ENCODE measurements at places on chromosomes 16 and 17. TPM values are rescaled to one million over a fixed set of nuclear protein-coding genes. Genes with fewer than 3 reads are reported as not detected.
A peak's percentile ranks its signal among the peaks of the same experiment; 100 is the strongest.

GJD3 gene
- total RNA-seq = not detected

TLCD1 gene
- 8.7 TPM for total RNA-seq

CES5A gene
- not detected for total RNA-seq

TOM1L1 gene
- not detected for total RNA-seq

AHSP gene
- total RNA-seq = not detected

TBC1D3H gene
- not detected for total RNA-seq

ASGR2 gene
- total RNA-seq = not detected

DNA sequence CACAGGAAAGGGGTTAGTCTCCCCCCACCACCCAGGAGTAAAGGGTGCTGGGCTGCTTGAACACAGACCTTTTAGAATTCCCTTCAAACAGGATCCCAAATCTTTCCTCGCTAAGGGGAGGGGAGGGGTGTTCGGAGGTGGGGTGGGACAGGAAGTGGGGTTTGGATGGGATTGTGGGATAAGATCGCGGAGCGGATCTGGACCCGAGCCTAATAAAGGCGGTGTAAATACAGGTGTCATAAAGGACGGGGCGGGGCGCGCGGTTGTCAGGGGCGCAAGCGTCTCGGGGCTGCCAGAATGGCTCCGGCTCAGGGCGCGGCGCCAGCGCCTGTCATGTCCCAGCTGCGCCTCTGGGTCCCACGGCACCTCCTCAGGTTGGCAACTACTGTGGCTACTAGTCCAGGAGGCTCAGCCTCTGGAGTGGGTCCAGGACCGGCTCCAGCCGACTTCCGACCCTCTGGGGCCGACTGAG is 59.8 kb upstream of the FBXO47 start:
- H3K36me3 ChIP-seq = no peaks in the 10 kb centered on the region
- H3K4me1 ChIP-seq = peaks cover 11% of the 10 kb centered on the region
- no peak overlapping the region for H3K27ac ChIP-seq
- peak; percentile 63 for DNase-seq
- peak overlapping the region; percentile 39 for H3K4me3 ChIP-seq

DNA sequence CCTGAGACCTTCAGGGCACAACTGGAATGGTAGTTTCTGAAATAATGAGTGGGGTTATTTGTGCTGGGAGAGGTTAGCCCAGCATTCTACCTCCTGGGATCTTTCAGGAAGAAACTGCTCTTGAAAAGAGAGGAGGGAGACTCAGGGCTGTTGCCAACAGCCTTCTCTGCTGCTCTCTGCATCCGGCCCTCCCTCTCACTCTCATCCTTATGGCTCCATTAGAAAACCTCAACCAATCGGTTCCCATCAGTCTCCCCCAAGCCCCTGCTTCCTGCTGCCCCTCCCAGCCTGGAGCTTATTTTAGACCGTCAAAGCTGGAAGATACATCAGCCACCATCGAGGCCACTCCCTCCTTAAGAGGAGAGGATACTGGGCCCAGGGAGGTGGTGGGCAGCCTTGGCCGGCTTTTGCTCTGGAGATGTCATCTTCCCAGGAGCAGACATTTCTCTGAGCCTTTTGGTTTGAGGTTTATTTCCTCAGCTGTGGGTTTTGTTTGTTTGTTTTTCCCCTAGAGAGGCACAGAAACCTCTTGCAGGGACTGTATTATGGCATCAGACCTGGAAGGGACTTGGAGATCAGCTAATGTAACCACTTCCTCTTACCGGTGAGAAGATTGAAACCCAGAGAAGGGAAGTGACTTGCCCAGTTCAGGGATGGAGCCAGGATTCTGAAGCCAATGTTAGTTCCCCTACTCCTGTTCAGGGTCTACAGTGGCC is 2.7 kb downstream of the MPRIP start:
- no peaks in the 10 kb centered on the region for H3K36me3 ChIP-seq
- H3K4me1 ChIP-seq = peaks cover 67% of the 10 kb centered on the region
- H3K27me3 ChIP-seq = no peaks in the 10 kb centered on the region
- peak; percentile 17 for DNase-seq
- peak overlapping the region; percentile 93 for H3K4me3 ChIP-seq
- H3K27ac ChIP-seq = peak overlapping the region; percentile 45

DNA sequence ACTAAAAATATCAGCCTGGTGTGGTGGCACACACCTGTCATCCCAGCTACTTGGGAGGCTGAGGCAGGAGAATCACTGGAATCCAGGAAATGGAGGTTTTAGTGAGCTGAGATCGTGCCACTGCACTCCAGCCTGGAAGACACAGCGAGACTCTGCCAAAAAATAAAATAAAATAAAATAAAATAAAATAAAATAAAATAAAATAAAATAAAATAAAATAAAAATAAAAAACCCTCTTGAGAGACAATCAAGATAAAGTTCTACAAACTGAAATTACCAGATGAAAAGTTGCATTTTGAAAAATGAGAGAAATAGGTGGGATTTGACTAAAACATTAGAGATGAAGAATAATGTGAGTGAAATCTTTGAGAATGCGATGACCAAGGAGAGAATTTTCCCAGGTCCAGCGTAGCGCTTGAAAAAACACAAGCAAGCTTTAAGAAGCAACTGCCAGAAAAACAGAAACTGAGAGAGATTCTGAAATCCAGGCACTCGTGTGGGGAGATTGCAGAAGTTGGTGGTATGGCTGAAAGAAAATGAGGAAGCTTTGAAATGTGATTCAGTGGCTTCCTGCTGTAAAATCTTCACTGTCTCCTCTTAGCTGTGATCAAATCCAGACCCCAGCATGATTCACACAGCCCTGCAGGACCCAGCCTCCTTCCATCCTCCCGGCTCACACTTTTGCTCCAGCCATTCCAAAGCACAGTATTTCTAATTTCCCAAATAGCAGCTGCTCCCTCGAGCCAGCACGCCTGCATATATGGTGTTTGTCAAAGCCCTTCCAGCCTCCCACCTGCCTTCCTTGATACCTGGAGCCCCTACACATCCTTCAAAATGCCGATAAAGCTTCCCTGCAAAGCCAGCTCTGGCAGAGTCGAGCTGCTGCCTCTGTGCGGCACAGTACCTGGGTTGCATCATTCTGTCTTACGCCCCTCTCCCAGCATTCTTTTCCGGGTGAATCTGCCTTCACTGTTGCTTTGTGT is 8.2 kb upstream of the CD300E start:
- peaks cover 25% of the 10 kb centered on the region for H3K27me3 ChIP-seq
- H3K4me3 ChIP-seq = no peak overlapping the region
- no peak overlapping the region for H3K27ac ChIP-seq
- H3K36me3 ChIP-seq = no peaks in the 10 kb centered on the region

- H3K36me3 ChIP-seq = no peaks in the 10 kb centered on the region
- H3K27ac ChIP-seq = no peak overlapping the region
- peaks cover 22% of the 10 kb centered on the region for H3K4me1 ChIP-seq
- H3K27me3 ChIP-seq = peaks cover 25% of the 10 kb centered on the region
Observed at GRCh38 chr17:50213026-50214022, 11.9 kb upstream of the COL1A1 start.

GRCh38 chr17:66248285-66248684 is 19.1 kb upstream of the APOH start:
- H3K4me3 ChIP-seq = no peak overlapping the region
- DNase-seq = no peak
- no peaks in the 10 kb centered on the region for H3K36me3 ChIP-seq
- peaks cover 20% of the 10 kb centered on the region for H3K4me1 ChIP-seq
- H3K27me3 ChIP-seq = no peaks in the 10 kb centered on the region

DNA sequence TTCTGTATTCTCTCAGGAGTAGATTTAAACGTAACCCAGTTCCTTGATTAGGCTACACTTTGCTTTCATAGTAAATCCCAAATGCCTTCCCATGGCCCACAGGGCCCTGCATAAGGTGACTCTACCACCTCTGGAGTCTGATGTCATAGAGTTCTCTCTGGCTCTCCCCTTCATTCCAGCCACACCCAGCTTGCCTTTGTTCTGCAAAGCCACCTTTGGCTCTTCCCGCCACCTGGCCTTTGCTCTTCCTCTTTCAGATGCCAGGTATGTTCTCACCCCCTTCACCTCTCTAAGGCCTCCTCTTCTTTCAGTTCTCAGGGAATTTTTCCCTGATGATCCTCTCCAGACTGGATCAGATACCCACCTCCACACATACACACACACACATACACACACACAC is 141.3 kb upstream of the HSBP1 start:
- no peak overlapping the region for H3K27ac ChIP-seq
- no peaks in the 10 kb centered on the region for H3K36me3 ChIP-seq
- no peak for DNase-seq
- no peaks in the 10 kb centered on the region for H3K27me3 ChIP-seq
- no peaks in the 10 kb centered on the region for H3K4me1 ChIP-seq
- H3K4me3 ChIP-seq = no peak overlapping the region

- H3K27ac ChIP-seq = no peak overlapping the region
- H3K36me3 ChIP-seq = no peaks in the 10 kb centered on the region
- peaks cover 8% of the 10 kb centered on the region for H3K27me3 ChIP-seq
Observed at GRCh38 chr17:32910769-32911168, 17.2 kb upstream of the TMEM98 start.

DNA sequence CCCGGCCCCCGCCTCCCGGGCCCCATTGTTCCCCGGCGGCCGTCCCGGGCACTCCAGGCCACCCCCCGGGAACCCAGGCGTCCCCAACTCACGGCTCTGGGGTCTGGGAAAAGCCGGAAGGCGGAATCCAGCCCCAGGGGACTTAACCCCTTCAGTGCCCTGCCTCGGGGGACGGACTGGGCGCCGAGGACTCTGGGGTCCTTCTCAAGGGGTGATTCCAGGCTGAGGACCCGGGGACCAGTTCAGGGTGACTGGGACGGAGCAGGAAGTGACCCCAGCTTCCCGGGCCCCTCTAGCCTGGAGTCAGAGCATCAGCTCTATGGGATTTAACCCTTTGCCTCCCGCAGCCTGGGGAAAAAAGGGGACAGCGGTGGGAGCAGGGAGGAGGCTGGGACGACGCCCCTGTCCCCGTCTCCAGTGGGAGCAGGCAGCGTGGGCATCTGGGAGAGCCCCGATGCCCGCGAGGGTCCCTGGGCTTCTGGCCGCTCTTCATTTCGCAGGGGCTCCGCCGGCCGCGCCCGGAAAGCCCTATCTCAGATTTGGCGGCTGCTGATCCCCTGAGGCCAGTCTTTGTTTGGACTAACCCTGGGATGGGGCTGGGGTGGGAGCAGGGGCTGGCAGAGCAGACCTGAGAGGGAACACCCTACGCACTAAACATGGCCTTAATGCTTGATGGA is at the start of gene ZNF629:
TSS of gene ZNF629 (minus strand) at position 270 of the 677 bp plus-strand sequence. CDS start 2,723 bp downstream, outside the sequence.
- H3K4me3 ChIP-seq = peak within 1 kb of the TSS; percentile 83
- peaks cover 4% of the 10 kb centered on the region for H3K36me3 ChIP-seq
- H3K27ac ChIP-seq = peak within 1 kb of the TSS; percentile 46

DNA sequence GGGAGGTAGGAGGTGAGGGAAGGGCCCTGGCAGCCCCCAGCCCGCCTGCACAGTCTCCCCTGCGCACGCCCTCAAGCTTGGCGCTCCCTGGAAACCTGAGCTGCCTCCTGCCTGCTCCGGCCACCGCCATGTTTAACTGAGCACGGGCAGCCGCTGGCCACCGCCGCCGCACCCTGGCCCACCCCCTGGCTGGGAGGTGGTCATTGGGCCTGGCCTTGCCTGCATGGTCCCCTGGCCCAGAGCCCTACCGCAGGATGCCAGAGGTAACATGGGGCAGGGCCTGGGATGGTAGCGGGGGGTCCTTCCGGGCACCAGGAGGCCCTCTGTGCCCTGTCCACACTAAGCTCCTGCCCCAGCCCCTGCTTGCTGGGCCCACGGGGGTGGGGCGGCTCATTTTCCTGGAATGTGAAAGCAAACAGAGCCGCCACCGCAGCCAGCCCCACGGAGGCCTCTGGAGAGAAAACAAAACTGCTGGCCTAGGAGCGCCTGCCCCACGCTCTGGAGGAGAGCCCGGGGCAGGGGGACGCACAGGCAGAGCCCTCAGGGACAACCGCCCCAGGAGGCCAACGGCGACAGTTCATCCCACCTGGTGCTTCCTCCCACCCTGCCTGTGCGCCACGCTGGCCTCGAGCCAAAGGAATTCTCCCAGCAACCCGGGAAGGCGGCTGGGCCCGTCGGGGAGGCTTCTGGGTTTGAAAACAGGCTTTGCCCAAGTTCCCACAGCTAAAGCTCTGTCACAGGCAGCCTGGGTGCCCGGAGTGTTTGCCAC is 8.9 kb downstream of the NHERF2 start:
- no peaks in the 10 kb centered on the region for H3K36me3 ChIP-seq
- no peak overlapping the region for H3K27ac ChIP-seq

DNA sequence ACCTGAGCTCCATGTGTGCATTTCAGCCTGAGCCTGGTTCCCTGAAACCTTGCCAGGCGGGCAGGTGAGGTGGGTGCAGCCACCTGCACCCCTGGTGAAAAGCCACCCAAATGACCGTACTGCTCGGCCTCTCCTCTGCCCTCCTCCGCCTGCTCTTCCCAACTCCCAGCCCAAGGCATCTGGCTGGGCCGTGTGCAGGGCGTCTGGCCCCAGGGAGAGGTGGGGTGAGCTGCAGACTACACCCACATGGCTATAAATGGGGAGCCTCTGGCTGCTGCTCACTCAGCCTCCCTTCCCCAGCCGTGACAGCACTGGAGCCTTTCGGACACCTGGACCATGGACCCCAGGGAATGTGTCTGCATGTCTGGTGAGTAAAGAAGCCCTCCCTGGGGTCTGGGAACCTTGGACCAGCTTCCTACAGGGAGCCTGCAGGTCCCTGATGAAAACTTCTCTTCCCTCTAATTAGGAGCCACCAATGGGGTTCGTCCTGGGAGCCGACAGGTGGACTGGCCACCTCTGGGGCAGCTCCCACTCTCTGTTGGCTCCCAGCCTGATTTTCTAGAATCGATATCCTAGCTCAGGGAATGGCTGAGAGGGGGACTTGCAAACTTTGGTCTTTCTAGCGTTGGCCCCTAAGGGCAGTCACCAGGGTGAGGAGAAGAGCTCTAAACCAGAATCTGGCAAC is at the start of gene MT4:
TSS of gene MT4 (plus strand) at position 281 of the 685 bp plus-strand sequence. CDS start at position 337, 56 bp downstream.
- no peak for DNase-seq
- H3K27me3 ChIP-seq = peaks cover 4% of the 10 kb centered on the region
- H3K36me3 ChIP-seq = no peaks in the 10 kb centered on the region
- H3K27ac ChIP-seq = no peak within 1 kb of the TSS

GRCh38 chr17:4969047-4969550 is 1.5 kb upstream of the SPAG7 start:
- no peak overlapping the region for H3K27ac ChIP-seq
- DNase-seq = peak; percentile 79
- H3K27me3 ChIP-seq = no peaks in the 10 kb centered on the region

- peaks cover 30% of the 10 kb centered on the region for H3K4me1 ChIP-seq
- peaks cover 44% of the 10 kb centered on the region for H3K27me3 ChIP-seq
- peak; percentile 42 for DNase-seq
Observed at GRCh38 chr16:89924297-89924924, 1.3 kb downstream of the TUBB3 start.

- H3K4me3 ChIP-seq = no peak overlapping the region
- H3K27ac ChIP-seq = peak overlapping the region; percentile 46
- H3K36me3 ChIP-seq = peaks cover 3% of the 10 kb centered on the region
- peaks cover 70% of the 10 kb centered on the region for H3K4me1 ChIP-seq
Observed at GRCh38 chr16:24988593-24989338, 26.4 kb downstream of the ARHGAP17 start.

All from activated CD8-positive, alpha-beta T cell treated with anti-CD3 and anti-CD28 coated beads for 36 hours (primary cell).